ENCODE measurements at places on chromosomes 2 and 18.

DNA sequence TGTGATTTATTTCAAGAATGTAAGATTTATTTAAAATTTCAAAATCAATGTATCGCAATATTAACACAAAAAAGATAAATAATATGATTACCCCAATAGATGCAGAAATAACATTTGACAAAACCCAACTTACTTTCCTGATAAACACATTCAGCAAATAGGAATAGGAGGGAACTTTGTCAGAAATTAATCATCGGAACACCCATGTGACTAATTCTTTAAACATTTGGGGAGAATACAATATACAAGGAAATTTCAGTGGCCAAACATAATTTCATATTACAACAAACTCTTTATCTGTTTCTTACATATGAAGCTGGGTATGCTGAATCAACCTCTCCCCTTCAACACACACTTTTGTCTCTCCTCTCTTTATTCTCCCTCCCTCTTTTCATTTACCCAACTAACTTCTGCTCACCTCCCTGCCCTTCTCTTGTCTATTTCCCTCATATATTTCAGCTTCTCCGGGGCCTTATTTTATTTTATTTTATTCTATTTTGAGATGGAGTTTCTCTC is 309.6 kb upstream of the CNTNAP5 start:
- no peak for DNase-seq

DNA sequence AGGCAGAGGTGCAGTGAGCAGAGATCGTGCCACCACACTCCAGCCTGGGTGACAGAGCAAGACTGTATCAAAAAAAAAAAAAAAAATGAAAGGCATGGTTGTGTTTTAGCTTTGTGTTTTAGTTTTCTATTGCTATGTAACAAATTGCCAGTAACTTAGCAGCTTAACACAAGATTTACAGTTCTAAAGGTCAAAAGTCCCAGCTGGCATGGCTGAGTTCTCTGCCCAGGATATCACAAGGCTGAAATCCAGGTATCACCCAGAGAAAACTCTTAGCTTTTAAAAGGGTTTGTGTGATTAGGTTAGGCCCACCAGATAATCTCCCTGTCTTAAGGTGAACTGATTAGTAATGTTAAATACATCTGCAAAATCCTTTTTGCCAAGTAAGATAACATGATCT is 107.7 kb upstream of the YPEL5 start:
- no peak for DNase-seq

DNA sequence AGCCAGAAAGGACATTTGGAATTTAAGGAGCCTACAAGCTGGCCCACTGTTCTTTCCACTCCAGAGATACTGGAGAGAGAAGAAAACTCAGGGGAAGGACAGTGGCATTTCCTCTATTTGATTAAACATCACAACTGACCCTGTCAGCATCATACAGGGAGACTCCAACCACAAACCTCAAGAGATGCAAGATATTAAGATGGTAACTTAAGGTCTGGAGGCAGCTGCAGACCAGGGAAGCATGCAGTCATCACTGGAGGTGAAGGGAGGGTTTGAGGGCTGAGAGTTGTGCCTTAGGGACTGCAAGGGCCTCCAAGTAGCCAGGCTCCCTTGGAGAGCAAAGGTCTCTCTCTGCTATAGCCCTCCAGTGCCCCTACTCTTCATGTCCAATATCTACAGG is 67.4 kb downstream of the RNF152 start:
- DNase-seq = no peak

DNA sequence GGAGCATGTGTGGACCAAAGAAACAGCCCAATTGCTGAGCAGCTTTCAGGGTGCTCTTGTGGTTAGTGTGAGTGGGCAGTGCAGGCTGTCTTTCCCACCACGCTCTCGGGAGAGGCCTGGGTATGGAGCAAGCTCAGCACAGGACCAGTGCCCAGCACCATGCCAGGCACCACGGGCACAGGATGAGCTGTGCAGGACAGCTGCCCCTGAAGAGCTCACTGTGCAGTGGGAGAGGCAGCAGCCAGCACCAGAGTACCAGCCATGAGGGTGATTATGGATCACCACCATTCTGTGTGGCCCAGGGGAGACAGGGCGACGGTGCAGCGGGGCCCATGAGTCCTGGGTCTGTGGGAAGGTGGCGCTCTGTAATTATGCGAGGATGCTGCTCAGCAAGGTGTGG is 29.7 kb upstream of the FAHD2A start:
- DNase-seq = no peak

- no peak for DNase-seq
Observed at GRCh38 chr2:133200684-133201421, 367.4 kb downstream of the NCKAP5 start.

DNA sequence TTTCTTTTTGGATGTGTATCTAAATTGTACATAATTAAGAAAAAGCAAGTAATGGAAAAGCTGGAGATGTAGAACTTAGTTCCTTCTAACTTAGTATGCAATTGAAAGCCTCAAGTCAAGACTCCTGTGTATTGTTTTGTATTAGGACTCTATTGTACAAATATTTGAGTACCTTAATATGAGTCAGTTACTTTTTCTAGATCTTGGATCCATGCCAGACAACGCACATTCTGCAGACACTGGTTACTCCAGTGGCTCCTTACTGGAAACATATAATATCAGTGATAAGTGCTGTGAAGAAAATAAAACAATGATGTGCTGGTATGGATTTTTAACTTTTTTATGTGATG is 1.5 kb downstream of the SLC39A10 start:
- peak; percentile 26 for DNase-seq

DNA sequence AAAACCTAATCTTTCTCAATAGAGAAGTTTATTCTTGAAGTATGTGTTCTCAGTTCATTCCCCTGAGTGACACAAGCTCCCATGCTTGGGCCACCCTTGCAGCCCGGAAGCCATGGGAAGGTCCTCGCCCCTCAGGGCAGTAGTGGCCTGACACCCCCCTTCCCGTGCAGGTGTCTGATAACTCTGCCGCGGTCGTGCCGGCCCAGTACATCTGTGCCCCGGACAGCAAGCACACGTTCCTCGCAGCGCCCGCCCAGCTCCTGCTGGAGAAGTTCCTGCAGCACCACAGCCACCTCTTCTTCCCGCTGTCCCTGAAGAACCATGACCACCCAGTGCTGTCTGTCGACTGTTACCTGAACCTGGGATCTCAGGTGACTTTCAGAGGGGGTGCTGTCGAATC is 32.4 kb downstream of the NTSR2 start:
- DNase-seq = no peak

- DNase-seq = no peak
Observed at GRCh38 chr2:16626497-16626896, 39.1 kb downstream of the CYRIA start.

GRCh38 chr18:35055726-35056125 is 14.5 kb downstream of the MAPRE2 start:
- DNase-seq = no peak

DNA sequence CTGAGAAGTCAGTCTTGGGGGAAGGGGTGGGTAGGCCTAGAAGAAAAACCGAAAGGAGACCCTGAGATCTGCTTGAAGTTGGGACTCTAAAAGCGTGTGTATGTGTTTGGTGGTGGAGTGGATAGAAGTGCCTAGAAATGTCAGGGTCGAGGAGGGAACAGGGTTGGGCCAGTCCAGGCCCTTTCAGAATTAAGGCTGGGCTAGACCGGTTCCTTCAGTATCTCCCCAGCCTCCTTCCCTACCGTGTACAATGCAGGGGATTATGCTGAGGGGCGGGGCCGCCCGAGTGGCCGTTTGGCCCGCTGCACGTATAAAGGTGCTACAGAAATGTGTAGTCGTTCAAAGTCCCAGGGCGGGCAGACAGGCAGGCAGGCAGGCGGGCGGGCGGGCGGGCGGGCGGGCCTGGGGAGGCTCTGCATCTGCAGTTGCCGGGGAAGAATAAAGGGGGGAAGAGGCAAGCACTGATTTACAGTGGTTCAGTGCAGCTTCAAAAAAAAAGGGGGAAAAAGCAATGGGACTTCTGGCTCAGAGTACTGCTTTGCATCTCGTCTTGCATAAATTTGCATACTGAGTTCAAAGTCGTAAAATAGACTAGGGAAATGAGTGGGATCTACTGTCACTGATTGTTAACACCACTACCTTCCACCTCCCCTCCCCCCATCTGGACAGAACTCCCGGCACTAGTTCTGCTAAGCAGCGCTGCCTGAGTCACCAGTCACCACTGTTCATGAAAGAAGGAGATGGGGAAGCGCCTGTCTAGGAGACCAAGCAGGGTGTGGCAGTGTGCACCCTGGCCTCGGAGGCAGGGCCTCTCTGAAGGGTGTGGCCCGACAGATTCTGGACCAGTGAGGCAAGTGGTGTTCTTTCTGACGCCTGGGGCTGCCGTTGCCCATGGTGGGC is 3.6 kb downstream of the IGFBP2 start:
- no peak for DNase-seq

DNA sequence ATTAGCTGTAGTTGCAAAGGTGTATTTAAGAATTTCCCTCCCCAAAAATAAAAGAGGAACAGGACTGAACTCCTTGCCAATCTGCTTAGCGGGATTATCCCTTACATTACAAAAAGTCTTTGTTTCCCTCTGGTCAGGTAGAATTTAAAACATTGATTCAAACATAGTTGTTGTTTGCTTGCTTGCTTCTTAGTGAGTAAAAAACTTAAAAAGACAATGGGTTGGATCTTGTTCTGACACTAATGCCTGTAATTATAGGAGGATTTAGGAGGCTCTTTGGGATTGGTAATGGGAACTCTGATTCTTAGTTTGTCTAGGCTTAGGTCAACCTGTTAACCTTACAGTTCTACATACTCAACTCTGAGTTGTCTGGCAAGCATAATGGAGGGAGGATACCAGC is 3.7 kb upstream of the CEBPZOS start:
- no peak for DNase-seq

GRCh38 chr18:66168685-66169235 is 417.9 kb downstream of the CDH7 start:
- no peak for DNase-seq

GRCh38 chr2:26938399-26939118 is 31.9 kb upstream of the MAPRE3 start:
- DNase-seq = no peak

- no peak for DNase-seq
Observed at GRCh38 chr2:233165895-233166661, 85.4 kb upstream of the ATG16L1 start.

DNA sequence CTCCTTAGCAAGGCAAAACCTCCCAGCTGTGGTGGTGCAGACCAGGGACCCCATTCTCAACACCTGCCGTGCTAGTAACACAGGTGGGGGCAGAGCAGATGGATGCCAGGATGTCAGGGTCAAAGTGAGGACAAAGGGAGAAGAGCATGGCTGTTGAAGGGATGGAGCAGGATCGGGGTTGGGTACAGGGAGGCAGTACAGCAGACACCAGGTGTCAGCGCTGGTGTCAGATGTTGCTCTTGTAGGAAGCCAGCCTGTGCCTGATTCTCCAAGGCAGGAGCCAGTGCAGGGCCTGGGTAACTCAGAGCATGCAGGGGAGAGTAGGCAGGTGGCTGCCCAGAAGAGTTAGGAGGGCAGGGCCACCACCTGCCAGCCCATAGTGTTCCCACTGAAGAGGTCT is 222.1 kb upstream of the SPRED2 start:
- DNase-seq = no peak

DNA sequence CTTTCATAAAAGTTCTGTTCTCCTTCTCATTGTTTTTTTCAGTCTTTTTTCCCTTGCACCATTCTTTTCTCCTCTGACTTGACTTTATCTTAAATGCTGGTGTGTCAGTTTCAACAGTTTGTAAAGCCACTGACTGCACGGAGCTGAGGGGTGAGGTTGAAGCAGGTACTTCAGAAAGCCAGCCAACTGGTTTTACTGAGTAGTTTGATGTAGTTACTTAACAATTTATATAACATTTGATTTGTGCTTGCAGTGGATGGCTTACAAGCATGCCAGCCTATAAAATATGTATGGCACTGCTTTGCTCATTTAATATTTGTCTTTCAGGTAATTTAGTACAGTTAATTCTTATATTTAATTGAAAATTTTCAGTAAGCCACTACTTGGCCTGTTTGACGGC is 55.4 kb downstream of the FAM171B start:
- DNase-seq = no peak

DNA sequence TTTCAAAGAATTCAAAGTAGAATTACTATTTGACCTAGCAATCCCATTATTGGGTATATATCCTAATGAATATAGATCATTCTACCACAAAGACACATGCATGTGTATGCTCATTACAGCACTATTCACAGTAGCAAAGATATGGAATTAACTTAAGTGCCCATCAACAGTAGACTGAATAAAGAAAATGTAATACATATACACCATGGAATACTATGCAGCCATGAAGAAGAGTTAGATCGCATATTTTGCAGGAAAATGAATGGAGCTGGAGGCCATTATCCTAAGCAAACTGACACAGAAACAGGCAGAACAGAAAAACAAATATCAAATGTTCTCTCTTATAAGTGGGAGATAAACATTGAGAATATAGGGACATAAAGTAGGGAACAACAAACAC is 519.2 kb upstream of the REG3G start:
- DNase-seq = no peak

DNA sequence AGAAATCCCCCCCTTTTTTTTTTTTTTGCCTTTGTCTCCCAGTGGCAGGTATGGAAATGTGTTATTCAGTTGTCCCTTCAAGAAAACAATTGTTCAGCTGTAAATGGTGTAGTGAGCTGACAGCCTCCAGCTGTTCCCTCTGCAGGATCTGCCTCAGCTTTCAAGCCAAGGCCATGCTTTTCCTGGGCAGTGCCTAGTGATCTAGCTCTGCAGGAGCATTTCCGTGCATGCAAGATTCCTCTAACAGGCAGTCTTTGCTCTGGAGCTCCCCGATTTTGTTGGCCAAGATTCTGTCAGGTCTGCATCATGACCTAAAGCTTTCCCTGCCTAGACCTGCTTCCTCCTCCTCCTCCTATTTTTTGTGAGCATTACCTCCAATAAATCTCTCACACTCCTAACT is 300.7 kb upstream of the UBE2E3 start:
- DNase-seq = no peak

DNA sequence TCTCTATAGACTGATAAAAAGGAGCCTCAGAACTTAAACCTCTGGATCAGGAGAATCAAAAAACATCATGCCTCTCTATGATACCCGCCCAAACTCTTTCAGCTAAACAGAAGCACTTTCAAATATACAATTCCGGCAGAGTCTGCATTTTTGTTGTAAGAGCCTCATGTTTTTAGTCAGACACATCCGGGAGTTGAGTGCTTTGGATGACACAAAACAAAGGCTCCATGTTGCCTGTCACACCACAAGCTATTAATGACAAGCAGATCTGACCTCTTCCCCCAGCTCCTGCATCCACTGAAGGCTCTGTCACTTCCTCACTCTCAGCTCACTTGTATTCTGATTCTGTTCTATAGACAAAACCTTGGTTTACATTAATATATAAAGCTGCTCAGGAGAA is 33.2 kb downstream of the SLC38A11 start:
- DNase-seq = no peak

- DNase-seq = no peak
Observed at GRCh38 chr2:151908204-151908882, 80.1 kb upstream of the ARL5A start.
